ENCODE measurements at places on chromosomes 5 and 9.
A peak's percentile ranks its signal among the peaks of the same experiment; 100 is the strongest.

- DNase-seq = peak; percentile 25
- H3K4me3 ChIP-seq = no peak overlapping the region
- no peaks in the 10 kb centered on the region for H3K27me3 ChIP-seq
- H3K27ac ChIP-seq = no peak overlapping the region
These were observed 49.4 kb downstream of the ATP10B start for GRCh38 chr5:160802592-160802991.

DNA sequence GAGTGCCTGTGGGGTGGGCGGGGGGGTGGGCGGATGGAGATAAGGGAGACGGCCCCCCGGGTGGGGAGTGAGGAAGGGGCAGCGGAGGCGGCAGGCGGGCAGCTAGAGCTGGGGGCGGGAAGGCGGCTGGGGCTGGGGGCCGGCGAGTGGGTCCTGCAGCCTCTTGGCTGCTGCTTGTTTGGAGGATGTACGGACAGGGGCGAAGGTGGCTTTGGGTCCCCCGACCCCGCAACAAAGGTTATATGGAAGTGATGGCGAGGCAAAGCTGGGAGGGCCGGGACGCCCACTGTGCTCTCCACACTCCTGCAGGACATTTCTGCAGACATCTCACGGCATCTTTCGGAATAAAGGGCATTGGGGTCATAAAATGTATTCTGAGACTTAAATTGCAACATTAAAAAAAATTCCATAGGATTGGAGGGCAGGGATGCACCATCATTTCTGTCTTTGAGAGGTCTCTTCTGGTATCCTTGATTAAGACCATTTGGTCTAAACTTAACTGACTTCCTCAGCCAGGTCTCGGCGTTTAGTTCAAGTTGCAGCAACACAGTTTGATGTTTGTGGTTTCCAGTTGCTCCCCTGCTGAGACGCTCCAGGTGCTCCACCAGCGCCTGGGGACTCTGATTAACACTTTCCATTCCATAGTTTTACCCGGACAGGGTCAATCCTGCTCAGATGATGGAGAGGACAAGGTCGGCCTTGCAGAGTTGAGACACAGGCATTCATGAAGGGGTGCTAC, 101.6 kb upstream of the SSBP2 start:
- peak overlapping the region; percentile 1 for H3K27ac ChIP-seq
- H3K27me3 ChIP-seq = no peaks in the 10 kb centered on the region
- peaks cover 10% of the 10 kb centered on the region for H3K4me1 ChIP-seq

- H3K36me3 ChIP-seq = no peaks in the 10 kb centered on the region
- no peak for DNase-seq
- H3K27me3 ChIP-seq = no peaks in the 10 kb centered on the region
- no peaks in the 10 kb centered on the region for H3K4me1 ChIP-seq
- H3K27ac ChIP-seq = no peak overlapping the region
- no peak overlapping the region for H3K4me3 ChIP-seq
These were observed 128.6 kb upstream of the ELL2 start for GRCh38 chr5:96090215-96090614.

- DNase-seq = peak; percentile 25
- peaks cover 2% of the 10 kb centered on the region for H3K4me1 ChIP-seq
- H3K27me3 ChIP-seq = no peaks in the 10 kb centered on the region
- H3K4me3 ChIP-seq = no peak overlapping the region
These were observed 244.7 kb downstream of the PIK3R1 start for GRCh38 chr5:68460147-68460798.

DNA sequence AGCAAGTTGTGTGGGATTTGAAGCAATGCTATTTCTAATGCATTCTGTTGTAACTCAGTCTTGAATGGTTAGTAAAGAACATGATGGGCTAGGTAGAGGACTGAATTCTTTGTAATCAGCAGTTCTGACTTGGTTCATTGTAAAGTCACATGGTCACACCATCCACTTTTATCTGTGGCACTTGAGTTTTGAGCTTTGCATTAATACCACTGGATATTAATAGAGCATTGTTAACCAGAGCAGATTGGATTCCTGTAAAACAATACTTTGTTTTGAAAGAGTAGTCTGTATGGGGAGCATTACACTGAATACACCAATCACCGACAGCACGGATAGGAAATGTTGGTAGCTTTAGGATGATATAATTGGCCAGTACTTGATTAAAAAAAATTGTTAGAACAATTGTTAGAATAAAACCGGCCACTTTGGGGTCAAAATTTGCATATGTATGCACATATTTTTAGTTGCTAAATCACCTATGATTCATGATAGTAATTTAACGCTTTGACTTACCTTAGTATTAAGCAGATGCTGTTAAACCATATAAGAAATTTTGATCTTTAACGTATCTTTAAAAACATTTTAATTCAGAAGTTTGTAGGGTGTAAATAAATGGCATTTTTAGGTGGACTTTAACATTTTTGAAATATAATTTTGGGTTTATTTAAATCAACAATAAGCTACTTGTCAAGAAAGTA, 17.4 kb downstream of the SLC12A2 start:
- no peak for DNase-seq
- H3K27ac ChIP-seq = no peak overlapping the region
- H3K36me3 ChIP-seq = no peaks in the 10 kb centered on the region
- H3K4me1 ChIP-seq = no peaks in the 10 kb centered on the region
- H3K27me3 ChIP-seq = no peaks in the 10 kb centered on the region

GRCh38 chr9:113220467-113221002, 542 bp downstream of the FKBP15 start:
- H3K27me3 ChIP-seq = no peaks in the 10 kb centered on the region
- H3K4me3 ChIP-seq = peak overlapping the region; percentile 100
- H3K36me3 ChIP-seq = no peaks in the 10 kb centered on the region
- DNase-seq = no peak
- peaks cover 6% of the 10 kb centered on the region for H3K4me1 ChIP-seq
- peak overlapping the region; percentile 54 for H3K27ac ChIP-seq

DNA sequence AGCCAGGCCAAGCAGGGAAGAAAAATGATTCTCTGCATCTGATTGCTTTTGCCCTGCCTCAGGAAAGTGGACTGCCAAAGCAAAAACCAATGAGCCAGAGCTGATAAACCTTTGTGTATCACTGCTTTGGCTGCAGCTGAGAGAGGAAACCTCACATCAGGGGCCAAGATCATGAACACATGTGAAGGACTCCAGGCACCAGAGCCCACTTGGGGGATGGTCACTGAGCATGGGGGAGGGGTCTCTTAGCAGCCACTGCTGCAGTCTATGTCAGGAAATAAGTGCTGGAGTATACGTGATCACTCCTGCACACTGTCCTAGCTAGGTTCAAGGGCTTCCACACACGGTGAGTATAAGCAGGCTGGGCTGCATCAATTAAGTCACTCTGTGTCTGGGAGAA, 229.9 kb downstream of the SPOCK1 start:
- H3K27ac ChIP-seq = no peak overlapping the region
- no peak overlapping the region for H3K4me3 ChIP-seq
- H3K4me1 ChIP-seq = no peaks in the 10 kb centered on the region
- DNase-seq = no peak
- no peaks in the 10 kb centered on the region for H3K36me3 ChIP-seq
- H3K27me3 ChIP-seq = no peaks in the 10 kb centered on the region

GRCh38 chr9:137286975-137287383, 9.5 kb downstream of the TOR4A start:
- H3K36me3 ChIP-seq = no peaks in the 10 kb centered on the region
- no peaks in the 10 kb centered on the region for H3K27me3 ChIP-seq
- no peak overlapping the region for H3K4me3 ChIP-seq
- peak; percentile 68 for DNase-seq
- no peaks in the 10 kb centered on the region for H3K4me1 ChIP-seq
- no peak overlapping the region for H3K27ac ChIP-seq

GRCh38 chr5:41968153-41968723, 43.2 kb downstream of the FBXO4 start:
- peak; percentile 7 for DNase-seq

DNA sequence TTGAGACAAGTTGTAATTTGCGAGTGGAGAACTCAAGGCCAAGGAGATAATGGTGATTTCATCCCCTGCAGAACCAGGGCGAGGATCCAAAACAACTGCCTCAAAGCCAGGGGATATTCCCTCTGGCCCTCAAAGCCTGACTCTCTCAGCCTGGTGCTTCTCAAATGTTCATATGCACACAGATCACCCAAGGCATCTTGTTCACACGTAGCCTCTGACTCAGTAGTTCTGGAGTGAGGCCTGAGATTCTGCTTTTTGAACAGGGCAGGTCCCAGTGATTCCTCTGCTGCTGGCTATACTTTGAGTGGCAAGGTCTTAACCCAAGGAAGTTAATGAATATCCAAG, 30.2 kb upstream of the WWC1 start:
- no peaks in the 10 kb centered on the region for H3K36me3 ChIP-seq
- H3K27me3 ChIP-seq = no peaks in the 10 kb centered on the region
- no peaks in the 10 kb centered on the region for H3K4me1 ChIP-seq
- no peak overlapping the region for H3K4me3 ChIP-seq
- no peak for DNase-seq
- no peak overlapping the region for H3K27ac ChIP-seq

- peak overlapping the region; percentile 65 for H3K27ac ChIP-seq
- H3K36me3 ChIP-seq = peaks cover 52% of the 10 kb centered on the region
- H3K27me3 ChIP-seq = no peaks in the 10 kb centered on the region
- no peak overlapping the region for H3K4me3 ChIP-seq
- DNase-seq = no peak
These were observed 3.3 kb downstream of the LTC4S start for GRCh38 chr5:179796877-179797608.

- no peaks in the 10 kb centered on the region for H3K4me1 ChIP-seq
- no peaks in the 10 kb centered on the region for H3K36me3 ChIP-seq
- no peak for DNase-seq
- H3K27me3 ChIP-seq = no peaks in the 10 kb centered on the region
- H3K4me3 ChIP-seq = no peak overlapping the region
- H3K27ac ChIP-seq = no peak overlapping the region
These were observed 33.2 kb downstream of the HMCN2 start for GRCh38 chr9:130298662-130299279.

DNA sequence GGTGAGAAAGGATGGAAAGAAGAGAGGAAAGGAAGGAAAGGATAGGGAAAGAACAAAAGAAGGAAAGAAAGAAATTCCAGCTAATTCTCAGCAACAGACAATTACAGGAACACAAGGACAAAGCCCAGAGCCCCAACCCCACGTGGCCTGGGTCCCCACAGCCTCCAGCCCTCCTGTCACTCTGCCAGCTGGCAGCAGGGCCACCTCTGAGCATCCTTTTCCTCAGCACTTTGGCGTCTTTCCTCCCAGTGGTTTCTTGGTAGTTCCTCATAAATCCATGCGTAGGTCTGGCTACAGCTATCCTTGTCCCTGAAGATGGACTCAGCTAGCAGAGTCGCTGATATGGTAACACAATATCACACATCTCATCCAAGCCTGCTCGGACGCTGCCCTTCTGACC, 28.3 kb downstream of the ADAMTS2 start:
- peaks cover 6% of the 10 kb centered on the region for H3K4me1 ChIP-seq
- DNase-seq = no peak
- no peak overlapping the region for H3K27ac ChIP-seq
- H3K4me3 ChIP-seq = no peak overlapping the region
- H3K27me3 ChIP-seq = no peaks in the 10 kb centered on the region

GRCh38 chr9:40909821-40910220, 218.7 kb downstream of the FOXD4L6 start:
- no peak overlapping the region for H3K27ac ChIP-seq
- H3K4me1 ChIP-seq = no peaks in the 10 kb centered on the region
- H3K27me3 ChIP-seq = no peaks in the 10 kb centered on the region
- no peaks in the 10 kb centered on the region for H3K36me3 ChIP-seq
- no peak for DNase-seq
- no peak overlapping the region for H3K4me3 ChIP-seq

- H3K36me3 ChIP-seq = no peaks in the 10 kb centered on the region
- H3K4me1 ChIP-seq = peaks cover 19% of the 10 kb centered on the region
- no peak overlapping the region for H3K4me3 ChIP-seq
- peak; percentile 84 for DNase-seq
- peak overlapping the region; percentile 95 for H3K27ac ChIP-seq
- H3K27me3 ChIP-seq = no peaks in the 10 kb centered on the region
These were observed 88.6 kb upstream of the CDKN2B start for GRCh38 chr9:22097707-22098106.

- no peak overlapping the region for H3K4me3 ChIP-seq
- H3K27me3 ChIP-seq = no peaks in the 10 kb centered on the region
- H3K27ac ChIP-seq = peak overlapping the region; percentile 65
- peak; percentile 99 for DNase-seq
These were observed 3.5 kb upstream of the AIF1L start for GRCh38 chr9:131092548-131093440.

- DNase-seq = no peak
- H3K27me3 ChIP-seq = no peaks in the 10 kb centered on the region
- no peak overlapping the region for H3K4me3 ChIP-seq
- peaks cover 12% of the 10 kb centered on the region for H3K4me1 ChIP-seq
These were observed 15.5 kb downstream of the OLFML2A start for GRCh38 chr9:124792257-124793014.

- H3K36me3 ChIP-seq = peaks cover 2% of the 10 kb centered on the region
- H3K4me1 ChIP-seq = no peaks in the 10 kb centered on the region
- no peak overlapping the region for H3K27ac ChIP-seq
- no peak for DNase-seq
These were observed 1.7 kb downstream of the PCDHGA3 start for GRCh38 chr5:141345327-141345726.

GRCh38 chr5:172428224-172429166, 25.8 kb downstream of the SH3PXD2B start:
- H3K36me3 ChIP-seq = peaks cover 23% of the 10 kb centered on the region
- no peaks in the 10 kb centered on the region for H3K4me1 ChIP-seq
- DNase-seq = no peak
- no peaks in the 10 kb centered on the region for H3K27me3 ChIP-seq
- no peak overlapping the region for H3K4me3 ChIP-seq
